ENCODE measurements at places on chromosomes 12 and 14.
A peak's percentile ranks its signal among the peaks of the same experiment; 100 is the strongest.

- DNase-seq, result no peak
Observed at GRCh38 chr14:74897642-74898041, 15.9 kb downstream of the DLST start.

DNA sequence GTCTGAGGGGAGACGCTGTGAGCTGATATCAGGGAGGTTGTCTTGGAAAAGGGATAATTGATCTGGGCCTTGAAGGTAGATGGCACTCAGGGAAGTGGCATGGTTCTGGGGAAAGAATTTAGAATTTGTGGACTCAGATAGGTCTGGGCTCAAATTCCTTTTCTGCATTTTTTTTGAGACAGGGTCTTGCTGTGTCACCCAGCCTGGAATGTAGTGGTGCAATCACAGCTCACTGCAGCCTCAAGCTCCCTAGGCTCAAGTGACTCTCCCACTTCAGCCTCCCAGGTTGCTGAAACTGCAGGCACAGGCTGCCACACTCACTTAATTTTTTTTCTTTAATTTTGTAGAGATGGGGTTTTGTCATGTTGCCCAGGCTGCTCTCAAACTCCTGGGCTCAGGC, 98.1 kb upstream of the NCOR2 start:
- DNase-seq, result no peak

GRCh38 chr14:77421201-77421600, 2.1 kb downstream of the NOXRED1 start:
- no peak for DNase-seq

GRCh38 chr12:26719852-26720251, 113.1 kb downstream of the ITPR2 start:
- no peak for DNase-seq

DNA sequence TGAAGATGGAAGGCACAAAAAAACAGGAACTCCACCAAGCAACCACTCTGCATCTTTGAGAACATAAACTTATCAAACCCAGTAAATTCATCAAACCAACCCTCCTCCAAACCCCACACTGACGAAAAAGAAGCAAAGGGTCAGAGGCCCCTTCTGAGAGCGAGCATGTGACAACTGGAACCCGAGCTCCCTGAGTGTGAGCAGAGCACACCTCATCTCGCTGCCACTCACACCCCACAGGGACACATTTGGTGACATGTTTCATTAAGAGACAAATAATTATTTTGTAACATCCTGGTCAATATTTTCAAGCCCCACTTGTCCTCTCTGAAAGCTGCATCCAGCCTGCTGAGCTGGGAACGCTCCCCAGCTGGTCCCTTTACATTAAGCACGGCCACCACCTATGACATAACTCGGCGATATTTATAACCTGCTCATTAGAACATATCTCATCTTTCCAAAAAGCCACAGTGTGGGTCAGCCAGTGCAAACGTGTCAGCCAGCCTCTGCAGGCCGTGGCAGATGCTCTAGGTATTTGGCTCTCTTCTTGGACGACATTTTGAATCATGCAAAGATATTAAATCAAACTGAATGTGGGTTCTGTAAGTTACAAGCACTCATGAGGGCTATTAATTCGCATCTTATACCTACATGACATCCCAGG, 120.1 kb downstream of the TTC7B start:
- no peak for DNase-seq

- no peak for DNase-seq
Observed at GRCh38 chr12:40969796-40970195, 218.3 kb upstream of the PDZRN4 start.

GRCh38 chr12:85504164-85504563, 224.1 kb downstream of the ALX1 start:
- DNase-seq, result no peak

GRCh38 chr12:16949371-16949770, 343.4 kb upstream of the LMO3 start:
- DNase-seq, result no peak

DNA sequence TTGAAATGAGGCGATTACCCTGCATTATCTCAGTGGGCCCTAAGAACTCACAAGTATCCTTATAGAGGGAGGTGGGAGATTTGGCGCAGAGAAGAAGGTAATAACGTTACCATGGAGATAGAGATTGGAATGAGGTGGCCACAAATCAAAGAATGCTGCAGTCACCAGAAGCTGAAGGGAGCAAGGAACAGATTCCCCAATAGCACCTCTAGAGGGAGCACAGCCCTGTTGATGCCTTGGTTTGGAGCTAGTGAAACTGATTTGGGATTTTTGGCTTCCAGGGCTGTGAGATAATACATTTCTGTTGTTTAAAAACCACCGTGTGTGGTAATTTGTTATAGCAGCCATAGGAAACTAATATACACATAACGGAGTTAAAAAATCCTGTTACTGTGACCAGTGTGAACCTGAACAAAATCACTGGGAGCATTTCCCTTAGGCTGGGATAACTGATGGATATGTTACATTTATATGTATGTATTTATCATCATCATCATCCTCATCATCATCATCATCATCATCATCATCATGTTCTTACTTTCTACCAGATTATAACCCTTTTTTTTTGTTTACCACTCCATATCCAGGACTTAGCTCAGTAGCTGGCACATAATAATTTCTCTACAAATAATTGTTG, 100.3 kb downstream of the LIN7A start:
- no peak for DNase-seq

- DNase-seq, result no peak
Observed at GRCh38 chr12:57133916-57134315, 5.6 kb downstream of the LRP1 start.

DNA sequence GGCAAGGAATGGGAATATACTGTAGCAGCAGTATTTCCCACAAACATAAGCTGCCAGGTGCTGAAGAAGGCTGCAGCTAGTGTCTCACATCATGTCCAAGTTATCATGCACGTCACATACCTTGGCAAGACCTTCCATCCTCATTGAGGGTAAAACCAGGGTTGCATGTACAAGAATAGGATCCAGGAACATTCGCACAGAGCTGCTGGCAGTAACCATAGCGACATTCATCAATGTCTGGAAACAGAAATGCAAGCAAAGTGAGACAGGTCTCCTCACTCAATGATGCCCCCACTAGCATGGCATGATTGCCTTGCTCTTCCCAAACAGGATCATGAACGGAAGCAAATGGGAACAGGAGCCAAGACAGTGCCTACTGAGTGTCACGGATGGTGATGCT, 23.8 kb upstream of the TC2N start:
- DNase-seq, result no peak

DNA sequence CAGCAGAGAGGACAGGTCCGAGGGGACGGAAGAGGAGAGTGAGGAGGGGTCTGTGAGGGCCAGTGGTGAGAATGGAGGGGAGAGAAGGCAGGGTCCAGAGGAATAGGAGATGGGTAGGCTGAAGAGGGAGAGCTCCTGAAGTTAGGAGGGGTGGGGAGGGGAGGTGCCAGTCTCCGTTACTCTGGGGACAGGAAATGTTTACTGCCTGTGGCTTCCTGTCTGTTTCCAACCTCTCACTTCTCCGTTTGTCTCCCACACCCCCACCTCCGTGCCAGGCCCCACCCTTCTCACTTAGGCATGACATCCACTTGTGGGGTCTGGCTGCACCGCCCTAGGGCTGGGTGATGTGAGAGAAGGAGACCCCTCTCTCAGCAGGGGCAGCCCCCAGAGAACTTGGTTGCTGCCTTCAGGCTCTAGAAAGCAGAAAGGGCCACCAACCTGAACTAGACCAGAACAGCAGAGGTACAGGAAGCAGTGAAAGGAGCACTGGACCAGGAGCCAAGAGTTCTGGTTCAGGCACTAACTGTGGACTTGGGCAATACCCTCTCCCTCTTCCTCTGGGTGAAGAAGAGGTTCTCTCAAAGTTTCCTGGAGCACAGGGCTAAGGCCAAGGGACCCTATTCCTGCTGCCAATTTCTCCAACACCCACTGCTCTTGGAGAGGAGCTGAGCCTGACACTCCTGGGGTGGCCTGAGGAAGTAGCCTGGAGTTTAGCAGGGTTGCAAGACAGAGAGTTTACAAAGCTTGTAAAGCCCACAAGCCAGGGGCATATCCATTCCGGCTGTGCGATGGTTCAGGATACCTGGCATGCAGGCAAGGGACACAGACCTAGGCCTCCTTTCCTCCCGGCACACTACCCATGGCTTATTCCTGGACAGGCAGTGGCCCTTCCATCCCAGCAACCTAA, 5.5 kb downstream of the ITGA5 start:
- DNase-seq, result peak; percentile 56

DNA sequence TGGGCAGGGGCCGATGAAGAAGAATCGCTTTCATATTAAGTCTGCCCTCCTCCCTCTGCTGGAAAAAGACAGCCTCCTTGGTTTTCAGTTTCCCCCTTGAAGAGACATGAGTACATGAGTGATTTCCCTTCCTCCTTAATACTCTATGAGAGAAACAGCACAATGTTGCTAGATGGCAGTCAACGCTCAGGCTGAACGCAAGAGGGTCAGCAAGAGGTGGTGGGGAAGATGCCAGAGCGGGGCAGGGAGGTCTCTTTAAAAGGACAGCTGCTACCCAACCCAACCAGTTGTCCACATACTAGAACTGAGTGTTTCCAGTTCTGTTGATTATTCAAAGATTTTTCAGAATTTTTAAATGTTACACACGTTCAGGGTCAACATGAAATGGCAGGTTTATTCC, 22.8 kb downstream of the CRACR2A start:
- DNase-seq, result no peak

- no peak for DNase-seq
Observed at GRCh38 chr12:96889273-96889933, 17.7 kb upstream of the NEDD1 start.

GRCh38 chr12:85369365-85370154, 89.5 kb downstream of the ALX1 start:
- DNase-seq, result no peak

DNA sequence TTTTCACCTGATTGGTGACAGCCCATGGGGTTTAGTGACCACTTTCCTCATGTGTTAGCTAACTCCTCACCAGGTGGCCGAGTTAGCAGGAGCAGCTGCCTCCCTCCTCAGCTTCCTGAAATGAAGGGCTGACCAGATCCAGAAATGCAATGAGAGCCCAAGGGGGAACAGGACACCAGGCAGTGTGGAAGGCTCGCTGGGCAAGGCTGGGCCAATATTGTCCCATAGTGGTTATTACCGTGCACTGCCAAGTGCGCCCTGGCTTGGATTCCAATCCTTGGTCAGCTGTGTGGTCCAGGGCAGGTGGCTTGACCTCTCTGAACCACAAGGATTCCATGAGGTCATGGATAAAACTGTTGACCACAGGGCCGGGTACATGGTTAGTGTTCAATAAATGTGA, 3.6 kb upstream of the HSPB8 start:
- no peak for DNase-seq

- DNase-seq, result no peak
Observed at GRCh38 chr12:64833928-64834327, 9.5 kb downstream of the TBC1D30 start.

DNA sequence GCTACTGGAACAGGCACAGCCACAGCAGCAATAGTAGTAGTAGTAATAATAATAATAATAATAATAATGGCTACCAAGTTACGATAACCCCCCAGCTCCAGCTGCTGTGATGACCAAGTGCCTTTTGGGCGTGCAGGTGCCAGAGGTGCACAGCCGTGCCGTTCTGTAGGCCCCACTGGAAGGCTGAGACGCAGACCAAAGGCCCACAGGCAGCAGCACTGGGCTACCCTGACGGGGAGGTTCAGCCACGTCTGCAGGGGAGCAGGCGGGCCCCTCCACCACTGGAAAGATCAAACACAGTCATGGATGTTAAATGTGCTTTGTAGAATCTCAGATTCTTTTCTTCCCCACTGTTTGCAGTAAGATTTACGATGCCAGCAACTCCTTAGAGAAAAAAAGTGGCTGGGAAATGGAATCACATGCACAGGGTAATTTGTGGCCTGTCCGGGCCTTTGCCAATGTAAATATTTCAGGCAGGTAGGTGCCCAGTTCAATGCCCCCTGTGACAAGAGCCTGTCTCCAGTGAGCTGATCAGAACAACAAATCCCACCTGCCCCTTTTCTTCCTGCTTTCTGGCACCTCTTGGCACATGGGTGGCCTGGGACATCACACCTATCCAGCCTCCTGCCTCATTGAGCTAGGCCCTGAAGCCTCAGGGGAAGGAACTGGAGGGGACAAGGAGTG, 32.6 kb downstream of the CCDC85C start:
- DNase-seq, result no peak

DNA sequence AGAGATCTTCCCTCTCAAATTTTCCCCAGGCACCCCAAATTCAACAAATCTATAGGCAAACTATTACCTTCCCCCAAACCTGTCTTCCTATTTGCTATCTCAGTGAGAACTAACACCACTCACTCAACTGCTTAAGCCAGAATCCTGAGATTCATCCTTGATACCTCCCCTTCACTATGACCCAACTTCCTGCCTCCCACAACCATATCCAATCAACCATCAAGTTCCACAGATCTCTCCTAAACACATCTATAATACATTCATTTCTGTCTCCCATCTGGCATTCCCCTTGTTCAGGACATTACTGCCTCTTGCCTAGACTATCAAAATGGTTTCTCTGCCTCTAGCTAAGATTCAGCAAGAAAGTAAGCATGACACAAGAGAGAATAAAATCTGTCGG, 21.3 kb downstream of the YAF2 start:
- DNase-seq, result no peak

- DNase-seq, result no peak
Observed at GRCh38 chr12:112275207-112275606, 107.0 kb downstream of the HECTD4 start.

DNA sequence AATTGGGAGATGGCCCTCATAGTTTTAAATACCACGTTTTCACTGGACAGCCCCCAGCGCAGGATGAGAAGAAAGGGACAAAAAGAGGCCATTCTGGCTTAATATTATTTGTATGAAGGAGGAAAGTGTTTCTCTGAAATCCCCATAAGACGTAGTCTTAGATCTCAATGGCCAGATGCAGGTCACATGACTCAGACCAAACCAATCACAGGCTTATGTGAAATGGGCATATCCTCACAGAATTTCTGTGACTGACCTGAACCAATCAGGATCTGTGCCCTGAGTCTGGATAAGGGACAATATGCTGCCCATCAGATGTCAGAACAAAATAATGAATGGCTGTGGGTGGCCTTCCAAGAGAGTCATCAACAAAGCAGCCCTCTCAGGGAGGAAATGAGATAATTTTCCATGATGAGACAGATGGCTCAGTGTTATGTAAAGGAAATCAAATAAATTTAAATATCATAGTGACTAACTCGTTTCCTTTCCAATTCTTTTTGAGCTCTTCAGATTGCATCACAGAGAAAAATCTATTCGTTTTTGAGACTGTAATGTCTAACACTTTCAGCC, 1009.5 kb upstream of the TMEM132C start:
- DNase-seq, result no peak
